ENCODE measurements at places on chromosomes 5 and 9.

- no peak for DNase-seq
Measured at GRCh38 chr9:14958989-14959388, 48.8 kb upstream of the FREM1 start.

GRCh38 chr5:66647146-66647856 is 51.1 kb downstream of the MAST4 start:
- DNase-seq, result peak; percentile 25

- DNase-seq, result no peak
Measured at GRCh38 chr9:86827893-86828292, 119.4 kb downstream of the GAS1 start.

GRCh38 chr5:158811921-158812320 is 287.8 kb downstream of the EBF1 start:
- no peak for DNase-seq

DNA sequence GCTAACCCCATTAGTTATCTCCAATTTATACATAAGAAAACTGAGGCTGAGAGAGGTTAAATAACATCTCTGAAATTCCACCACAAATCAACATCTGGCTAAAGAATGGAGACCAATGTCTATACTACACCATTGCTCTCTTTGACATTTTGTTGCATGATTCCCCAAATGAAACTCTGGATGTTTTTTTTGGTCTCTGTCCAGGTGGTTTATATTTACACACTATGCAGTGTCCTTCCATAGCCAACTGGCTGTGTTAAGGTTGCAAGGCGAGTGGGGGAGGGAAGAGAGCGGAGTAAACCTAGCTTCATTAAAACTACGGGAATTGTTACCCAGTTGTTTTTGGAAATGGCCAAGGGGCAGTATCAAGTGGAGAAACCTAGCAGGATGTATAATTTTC is 67.2 kb downstream of the KIF4B start:
- no peak for DNase-seq

DNA sequence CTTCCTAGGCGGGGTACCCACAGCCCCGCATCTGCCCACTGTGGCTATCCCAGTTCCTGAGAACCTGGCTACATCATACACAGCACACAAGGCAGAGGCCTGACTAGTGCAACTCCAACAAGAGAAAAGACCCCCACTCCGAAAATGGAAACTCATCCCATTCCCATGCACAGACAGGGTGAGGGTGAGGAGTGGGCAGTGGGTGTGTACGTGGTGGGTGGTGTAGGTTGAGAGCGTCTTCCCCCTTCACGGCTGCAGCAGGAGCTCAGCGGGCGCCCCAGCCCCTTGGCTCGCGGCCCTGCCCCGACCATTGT is 501 bp upstream of the MAP1B start:
- DNase-seq, result no peak

GRCh38 chr9:35044071-35044470 is 28.4 kb downstream of the VCP start:
- no peak for DNase-seq

- no peak for DNase-seq
Measured at GRCh38 chr9:75121914-75122558, 33.7 kb downstream of the OSTF1 start.

GRCh38 chr9:22452415-22453010 is 5.9 kb downstream of the DMRTA1 start:
- peak; percentile 53 for DNase-seq

- DNase-seq, result no peak
Measured at GRCh38 chr9:84620338-84620737, 49.2 kb upstream of the NTRK2 start.

DNA sequence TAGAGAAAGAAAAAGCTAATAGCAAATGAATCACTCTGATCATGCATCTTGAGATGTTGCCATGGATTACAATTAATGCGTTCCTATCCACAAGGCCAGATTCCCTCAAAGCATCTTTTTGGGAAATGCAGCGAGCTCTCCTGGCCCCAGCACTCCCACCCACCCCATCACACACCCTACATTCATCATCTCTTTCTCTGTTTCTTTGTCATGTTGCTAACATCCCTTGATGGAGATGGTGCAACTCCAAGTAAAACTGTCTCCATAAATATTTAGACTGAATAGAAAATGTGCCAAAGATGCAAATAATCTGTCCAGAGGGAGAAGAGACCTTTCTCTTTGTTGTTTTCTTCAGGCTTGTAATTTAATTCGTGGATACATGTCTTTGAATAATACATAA is 30.8 kb upstream of the TNC start:
- DNase-seq, result no peak

- DNase-seq, result no peak
Measured at GRCh38 chr5:8456846-8457186, 587.9 kb downstream of the MTRR start.

DNA sequence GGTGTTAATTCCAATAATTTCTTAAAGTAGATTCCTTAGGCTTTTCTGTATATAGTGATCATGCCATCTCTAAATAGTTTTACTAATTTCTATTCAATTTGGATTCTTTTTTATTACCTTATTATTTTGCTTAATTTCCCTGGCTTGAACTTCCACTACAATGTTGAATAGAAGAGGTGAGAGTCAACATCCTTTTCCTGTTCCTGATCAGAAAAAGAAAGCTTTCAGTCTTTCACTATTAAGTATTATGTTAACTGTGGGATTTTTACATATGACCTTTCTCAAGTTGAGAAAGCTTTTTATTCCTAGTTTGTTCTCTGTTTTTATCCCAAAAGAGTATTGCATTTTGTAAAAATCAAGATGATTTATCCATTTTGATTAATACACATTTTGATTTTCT is 574.5 kb upstream of the TLE4 start:
- no peak for DNase-seq

- DNase-seq, result no peak
Measured at GRCh38 chr5:33470544-33470943, 29.8 kb downstream of the TARS1 start.

DNA sequence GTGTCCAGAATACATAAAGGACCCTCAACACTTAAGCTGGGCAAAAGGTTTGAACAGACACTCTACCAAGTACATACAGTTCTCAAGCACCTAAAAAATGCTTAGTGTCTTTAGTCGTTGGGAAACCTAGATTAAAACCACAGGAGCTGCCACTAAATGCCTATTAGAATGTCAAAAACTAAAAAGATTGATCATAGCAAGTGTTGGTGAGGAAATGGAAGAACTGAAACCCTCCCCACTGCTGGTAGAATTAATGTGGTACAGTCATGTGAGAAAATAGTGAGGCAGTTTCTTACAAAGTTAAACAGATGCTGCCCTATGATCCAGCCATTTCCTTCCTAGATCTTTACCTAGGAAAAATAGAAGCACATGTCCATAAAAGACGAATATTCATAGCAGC is 40.6 kb downstream of the SFXN1 start:
- DNase-seq, result no peak

DNA sequence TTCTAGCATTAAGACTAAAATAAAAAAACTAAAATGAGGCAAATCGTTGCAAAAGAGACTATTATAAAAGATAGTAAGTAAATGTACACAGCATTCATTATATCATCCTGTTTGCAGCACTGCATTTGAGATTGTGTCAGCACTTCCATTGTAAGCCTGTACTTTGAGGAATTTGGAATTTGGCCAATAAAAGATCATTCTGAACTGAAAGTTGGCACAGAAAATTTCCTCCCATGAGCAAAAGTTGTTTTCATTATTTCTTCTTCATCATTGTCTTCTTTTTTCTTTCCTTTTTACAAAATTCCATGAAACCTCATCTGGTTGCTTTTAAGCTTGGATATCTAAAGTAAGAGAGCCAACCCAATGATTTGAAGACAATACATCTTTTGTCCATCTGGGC is 199.3 kb upstream of the ADAMTSL1 start:
- no peak for DNase-seq

- no peak for DNase-seq
Measured at GRCh38 chr5:107457881-107458280, 212.9 kb downstream of the EFNA5 start.

DNA sequence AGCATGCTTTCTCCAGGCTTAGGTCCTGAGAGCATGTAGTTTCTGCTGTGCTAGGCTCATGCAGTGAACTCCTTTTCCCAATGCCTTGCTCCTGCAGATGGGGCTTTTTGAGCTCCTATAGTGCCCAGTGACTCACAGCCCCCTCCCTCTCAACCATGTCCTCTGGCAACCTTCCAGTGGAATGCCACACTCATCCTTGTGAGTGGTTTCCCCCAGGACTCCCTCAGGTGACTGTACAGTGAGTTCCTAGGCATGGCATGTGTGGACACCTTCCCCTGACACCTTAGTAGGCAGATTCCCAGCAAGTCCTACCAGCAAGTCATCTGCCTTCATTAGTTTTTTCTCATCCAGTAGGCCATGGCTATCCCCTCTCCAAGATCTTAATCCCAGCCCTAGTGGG is 72.4 kb upstream of the CXCL14 start:
- DNase-seq, result peak; percentile 77

DNA sequence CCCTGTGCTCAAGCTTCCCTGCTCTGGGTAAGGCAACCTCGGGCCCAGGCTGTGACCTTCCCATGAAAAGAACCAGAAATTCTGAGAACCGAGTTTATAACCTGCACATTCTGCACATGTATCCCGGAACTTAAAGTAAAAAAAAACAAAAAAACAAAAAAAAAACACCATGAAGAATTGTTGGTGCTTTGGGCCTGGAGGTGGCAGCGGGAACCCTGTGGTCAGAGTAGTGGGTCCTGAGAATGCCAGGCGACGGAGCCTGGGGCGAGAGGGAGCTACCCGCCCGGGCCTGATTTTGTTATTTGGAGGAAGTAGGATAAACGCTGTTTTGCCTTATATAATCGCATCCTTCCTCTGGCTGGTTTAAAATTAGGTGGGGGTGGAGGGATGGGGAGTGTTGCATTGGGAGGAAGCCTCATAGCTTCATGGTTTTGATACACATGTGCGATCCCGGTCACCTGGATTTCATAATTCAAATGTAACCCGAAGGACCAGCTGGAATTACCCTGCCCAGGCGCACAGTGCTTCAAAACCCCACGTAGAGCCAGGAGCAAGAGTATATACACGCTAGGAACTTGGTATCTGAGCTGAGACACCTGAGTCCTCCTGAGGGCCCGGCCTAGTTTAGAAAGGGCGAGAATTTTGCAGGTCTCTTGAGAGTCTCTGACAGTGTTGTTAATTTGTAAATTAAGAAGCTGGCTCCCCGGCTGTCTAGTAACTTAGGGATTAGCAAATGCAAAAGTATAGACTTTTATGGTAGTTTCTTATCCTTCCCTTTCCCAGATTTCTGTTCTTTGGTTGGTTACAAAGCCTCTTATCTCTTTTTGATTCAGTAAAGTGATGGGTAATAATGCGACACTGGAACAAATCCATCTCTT is 2.8 kb downstream of the MSX2 start:
- DNase-seq, result no peak

- no peak for DNase-seq
Measured at GRCh38 chr9:32742296-32742695, 41.0 kb upstream of the TMEM215 start.

DNA sequence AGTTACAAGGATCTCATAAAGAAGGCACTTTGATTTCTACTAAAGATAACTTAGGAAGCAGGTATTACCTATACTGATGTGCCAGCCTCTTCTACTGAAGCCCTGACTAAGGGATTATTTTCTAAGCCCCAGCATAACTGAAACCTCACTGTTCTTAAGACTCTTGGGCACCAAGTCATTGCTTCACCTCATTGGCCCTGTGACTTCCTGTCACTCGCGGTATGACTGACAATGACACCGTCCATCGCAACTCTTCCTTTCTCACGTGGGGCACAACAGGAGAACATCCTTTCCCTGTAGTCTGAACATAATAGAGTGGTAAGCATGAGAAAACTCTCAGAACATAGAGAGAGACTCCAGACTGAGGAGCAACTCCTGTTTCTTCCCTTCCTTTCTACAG is 6.4 kb downstream of the OR2V2 start:
- no peak for DNase-seq

DNA sequence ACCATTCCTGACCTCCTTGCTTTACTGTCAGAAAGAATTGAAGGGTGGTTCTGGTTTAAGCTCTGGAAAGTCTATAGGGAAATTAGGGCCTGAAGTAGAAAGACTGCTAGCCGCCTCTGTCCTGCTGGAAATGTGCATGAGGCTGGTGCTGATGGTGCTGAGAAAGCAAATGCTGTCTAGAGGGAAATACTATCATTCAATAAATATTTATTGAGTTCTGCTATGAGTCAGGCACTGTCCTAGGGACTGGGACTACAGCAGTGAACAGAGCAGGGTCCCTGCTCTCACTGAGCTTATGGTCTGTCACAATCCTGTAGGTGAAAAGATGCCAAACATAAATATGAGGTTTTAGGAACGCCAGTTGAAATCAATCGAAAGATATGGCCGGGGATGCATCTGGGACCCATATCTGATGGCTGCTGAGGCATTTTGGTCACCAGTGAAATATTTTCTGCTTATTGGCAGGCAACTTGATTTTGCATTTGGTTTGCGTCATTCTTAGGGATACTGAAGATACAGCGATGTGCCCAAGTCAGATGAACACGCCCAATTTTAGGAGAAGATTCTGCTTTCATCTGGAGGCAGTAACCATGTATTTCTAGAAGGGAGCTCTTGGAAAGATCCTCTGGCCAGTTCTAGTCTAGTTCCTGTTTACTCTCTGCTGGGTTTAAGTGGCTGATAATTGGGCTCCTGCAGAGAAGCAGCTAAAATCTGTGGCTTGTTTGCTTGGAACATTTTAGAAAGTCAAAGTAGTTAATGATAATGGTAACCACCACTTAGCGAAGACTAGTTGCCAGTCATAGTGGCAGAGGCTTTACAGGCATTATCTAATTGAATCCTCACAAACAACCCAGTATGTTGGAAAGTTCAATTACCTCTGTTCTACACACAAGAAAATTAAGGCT is 73.3 kb downstream of the INSYN2B start:
- no peak for DNase-seq

GRCh38 chr9:122087406-122088200 is 5.5 kb downstream of the TTLL11 start:
- DNase-seq, result peak; percentile 40

DNA sequence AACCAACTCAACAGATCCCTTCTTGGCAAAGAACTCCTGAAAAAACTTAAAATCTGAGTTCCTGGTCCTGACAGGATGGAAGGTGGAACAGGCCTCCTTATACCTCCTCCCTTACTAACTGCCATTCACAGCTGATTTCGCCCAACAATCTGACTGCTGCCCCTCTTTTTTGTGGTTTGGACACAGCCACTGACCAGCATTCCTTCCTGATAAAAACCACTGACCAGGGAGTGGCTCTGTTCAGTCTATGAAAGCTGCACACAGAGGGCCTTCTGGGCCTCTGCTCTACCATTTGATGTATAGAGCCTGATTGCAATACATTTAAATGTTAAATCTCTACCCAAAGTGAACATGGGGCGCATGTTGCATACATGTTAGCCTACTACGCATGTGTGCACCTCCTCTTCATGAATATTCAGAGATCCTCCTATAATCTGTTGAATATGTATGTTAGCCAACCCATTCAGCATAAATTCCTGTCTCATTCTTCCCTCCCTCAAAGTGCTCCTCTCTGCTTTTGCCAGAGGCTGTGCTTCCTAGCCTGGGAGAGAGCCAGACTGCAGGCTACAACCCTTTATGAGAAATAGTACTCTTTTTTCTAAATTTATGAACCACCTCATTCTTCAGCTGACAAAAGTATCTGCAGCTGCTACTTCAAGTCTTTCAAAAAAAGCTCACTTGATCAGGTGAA is 93.7 kb upstream of the MRPS30 start:
- DNase-seq, result no peak
